ENCODE measurements at places on chromosomes 7 and 10.

DNA sequence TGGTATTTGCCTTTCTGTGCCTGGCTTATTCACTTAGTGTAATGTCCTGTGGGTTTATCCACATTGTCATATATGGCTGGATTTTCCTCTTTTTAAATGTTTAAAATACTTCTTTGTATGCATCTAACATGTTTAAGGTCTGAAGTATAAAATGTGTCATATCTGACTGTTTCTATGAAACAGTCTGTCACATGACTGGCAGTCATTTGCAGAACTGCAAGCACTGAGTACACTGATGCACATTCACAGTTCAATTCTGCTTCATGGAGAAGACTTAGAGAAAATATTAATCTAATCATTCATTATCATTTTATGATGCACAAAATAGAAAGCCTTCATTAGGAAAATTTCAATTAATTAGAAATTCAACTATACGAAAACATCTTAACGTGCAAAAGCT lies 119.7 kb upstream of the PRSS58 start:
- DNase-seq: no peak

DNA sequence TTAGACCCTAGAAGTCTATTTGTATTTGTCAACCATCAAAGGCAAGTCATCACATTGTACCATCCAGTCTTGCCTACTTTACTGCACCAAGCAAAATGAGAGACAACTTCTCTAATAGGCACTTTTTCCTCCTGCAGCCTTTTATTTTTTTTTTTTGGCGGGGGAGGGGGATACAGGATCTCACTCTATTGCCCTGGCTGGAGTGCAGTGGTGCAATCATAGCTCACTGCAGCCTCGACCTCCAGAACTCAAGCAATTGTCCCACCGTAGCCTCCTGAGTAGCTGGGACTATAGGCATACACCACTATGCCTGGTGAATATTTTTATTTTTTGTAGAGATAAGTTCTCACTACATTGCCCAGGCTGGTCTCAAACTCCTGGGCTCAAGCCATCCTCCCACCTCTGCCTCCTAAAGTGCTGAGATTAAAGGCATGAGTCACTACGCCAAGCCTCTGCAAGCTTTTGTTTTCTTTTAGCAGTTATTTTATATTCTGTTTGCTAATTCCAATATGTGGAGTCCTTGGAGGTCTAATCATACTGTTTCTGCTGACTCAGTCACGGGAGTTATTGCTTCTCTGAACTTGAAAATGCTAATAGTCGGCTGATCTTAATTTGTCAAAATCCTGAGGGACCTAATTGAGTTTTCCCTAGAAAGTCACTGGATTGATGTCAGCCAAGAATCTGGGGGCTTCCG lies 14.2 kb downstream of the KPNA7 start:
- no peak for DNase-seq

- no peak for DNase-seq
These were observed 11.7 kb downstream of the CASP7 start for GRCh38 chr10:113691381-113691780.

- DNase-seq: no peak
These were observed 22.5 kb upstream of the MYL7 start for GRCh38 chr7:44163591-44163990.

DNA sequence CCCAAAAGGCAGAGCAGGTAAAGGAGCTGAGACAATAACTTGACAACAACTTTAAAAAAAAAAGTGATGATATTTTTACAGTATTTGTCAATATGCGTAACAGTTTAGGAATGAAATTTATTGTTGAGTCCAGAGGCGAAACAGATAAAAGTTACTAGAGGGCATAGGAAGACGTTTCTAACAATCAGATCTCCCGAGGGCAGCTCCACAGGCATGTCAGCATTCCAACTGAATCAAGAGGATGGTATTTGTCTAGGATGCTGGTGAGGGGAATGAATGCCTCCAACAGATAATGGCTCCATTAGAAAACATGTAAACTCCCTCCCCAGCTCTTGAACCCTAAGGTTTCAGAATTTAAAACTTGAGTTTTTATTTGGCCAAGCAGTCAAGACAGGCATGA lies 733.9 kb upstream of the SORCS1 start:
- no peak for DNase-seq
